Activated CD4-positive, alpha-beta T cell treated with anti-CD3 and anti-CD28 coated beads, Interleukin-2, amount 50 U/mL, for 4 hours (primary cell): ENCODE measurements at places on chromosomes 4 and X.

- no peak for DNase-seq
Observed at GRCh38 chr4:66266035-66266434, 595.7 kb upstream of the EPHA5 start.

DNA sequence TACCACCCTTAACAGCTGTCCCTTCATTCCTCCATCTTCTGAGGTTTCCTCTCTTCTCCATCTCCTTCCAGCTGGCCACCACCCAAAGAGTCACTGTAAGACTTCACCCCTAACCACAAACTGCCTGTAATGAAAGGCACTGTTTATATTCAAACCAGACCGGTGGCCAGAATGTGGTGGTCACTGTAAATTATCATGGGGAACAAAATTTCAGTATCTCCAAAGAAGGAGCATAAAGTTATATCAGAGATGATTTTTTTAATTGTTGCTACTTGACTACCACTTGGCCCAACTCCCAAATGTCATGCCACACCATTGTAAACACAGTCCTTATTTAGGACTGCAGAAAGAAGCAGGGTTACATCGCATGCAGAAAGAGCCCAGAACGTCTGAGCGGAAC is 44.8 kb downstream of the SMARCA1 start:
- DNase-seq = no peak

DNA sequence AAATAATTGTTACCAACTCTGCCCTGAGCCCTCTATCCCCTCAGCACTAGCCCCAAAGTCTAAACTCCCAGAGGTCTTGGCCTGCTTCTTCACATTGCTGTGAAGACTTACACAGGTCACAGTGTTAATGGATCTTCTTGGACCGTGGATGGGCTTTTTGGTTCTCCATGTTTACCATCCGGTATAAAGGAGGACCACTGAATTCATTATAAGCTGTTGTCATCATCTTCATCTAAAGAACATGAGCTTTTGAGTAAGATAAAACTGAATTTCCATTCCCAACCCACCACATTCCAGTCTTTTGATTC is 8.5 kb downstream of the NUDT11 start:
- no peak for DNase-seq

- DNase-seq = no peak
Observed at GRCh38 chr4:99084595-99084994, 4.0 kb downstream of the ADH5 start.

DNA sequence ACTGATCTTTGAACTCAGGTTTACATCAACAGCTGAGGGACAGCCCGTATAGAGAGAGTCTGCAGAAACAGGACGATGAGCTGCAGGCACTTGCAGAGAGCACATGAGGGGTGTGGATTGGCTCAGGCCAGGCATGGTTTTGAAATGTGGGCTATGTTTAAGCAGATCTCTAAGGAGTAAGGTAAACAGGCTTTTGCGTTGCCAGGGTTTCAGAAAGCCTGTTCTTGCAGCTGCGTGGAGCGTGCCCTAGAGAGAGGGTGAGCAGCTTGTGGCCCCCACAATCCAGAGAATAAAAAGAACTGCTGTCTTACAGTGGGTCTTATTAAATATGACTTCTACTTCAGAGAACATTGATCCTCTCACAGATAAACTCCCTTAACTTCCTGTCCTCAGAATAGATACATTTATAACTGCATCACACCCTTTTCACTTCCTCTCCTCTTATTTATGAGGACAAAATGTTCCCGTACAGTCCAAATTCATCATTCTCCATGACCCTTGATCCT is 64.1 kb downstream of the TMA16 start:
- no peak for DNase-seq

- DNase-seq = no peak
Observed at GRCh38 chr4:87882861-87883260, 50.1 kb downstream of the MEPE start.

- DNase-seq = no peak
Observed at GRCh38 chr4:88897180-88897579, 159.8 kb downstream of the FAM13A start.

- DNase-seq = no peak
Observed at GRCh38 chrX:3252744-3253143, 93.7 kb downstream of the MXRA5 start.

GRCh38 chr4:16253127-16253960 is 27.1 kb upstream of the TAPT1 start:
- DNase-seq = no peak

- no peak for DNase-seq
Observed at GRCh38 chrX:72115380-72115779, 16.3 kb downstream of the RTL5 start.

GRCh38 chr4:112253382-112254000 is 21.9 kb downstream of the AP1AR start:
- no peak for DNase-seq

DNA sequence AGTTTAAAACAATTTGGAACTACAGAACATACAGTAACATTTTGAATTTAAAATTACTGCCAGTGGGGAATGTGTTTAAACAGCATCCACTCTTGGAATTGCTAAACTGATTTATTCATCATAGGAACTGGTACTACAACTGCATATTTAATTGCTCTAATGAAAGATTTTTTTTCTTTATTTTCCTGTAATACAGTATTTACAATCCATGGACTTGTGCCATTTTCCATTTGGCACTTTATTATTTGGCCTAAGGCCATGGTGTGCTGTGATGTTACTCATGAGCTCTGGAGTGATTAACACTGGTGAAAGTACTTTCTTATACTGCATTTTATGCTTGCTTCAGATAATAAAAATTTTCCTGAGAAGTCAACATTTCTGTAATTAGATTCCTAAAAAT is 69.7 kb upstream of the NUDT6 start:
- DNase-seq = no peak

DNA sequence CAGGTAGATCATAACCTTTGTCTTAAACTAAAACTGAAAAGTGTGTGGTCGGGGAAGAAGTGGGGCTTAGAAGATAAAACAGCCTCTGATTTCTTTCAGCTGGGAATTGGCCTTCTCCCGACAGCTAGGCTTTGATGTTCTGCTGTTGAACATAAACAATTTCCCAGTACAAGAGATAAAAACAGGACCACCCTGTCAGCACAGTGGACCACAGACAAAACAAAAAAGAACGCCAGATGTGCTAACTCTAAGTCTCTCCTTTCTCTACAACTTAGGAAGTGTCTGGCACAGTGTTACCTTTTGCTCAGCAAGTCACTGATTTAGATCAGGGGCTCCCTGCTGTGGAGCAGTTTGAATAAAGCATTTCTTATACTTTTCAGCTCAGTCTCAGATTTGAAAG is 87.5 kb upstream of the UXT start:
- DNase-seq = no peak

- no peak for DNase-seq
Observed at GRCh38 chr4:161519611-161520010, 644.2 kb downstream of the FSTL5 start.
